RWPE2 (cell line): ENCODE measurements at places on chromosomes 1 and 21.

DNA sequence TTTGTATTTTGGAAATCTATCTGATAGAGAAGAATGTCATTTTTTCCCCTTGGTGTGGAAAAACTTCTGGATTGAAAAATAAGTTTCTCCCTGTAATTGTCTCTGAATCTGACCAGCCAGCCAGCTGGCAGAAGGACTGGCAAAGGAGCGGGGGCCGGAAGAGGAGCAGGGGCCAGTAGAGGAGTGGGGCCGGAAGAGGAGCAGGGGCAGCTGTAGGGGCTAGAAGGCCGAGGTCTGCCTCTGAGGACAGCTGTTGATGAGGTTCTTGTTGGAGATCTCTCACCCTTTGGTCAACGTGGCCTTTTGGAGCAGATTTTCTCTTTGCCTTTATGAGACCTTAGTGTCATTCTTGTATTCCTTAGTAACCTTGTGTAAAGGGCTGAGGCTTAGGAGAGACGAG is 121.8 kb downstream of the GALNT2 start:
- no peaks in the 10 kb centered on the region for H3K27me3 ChIP-seq
- peaks cover 15% of the 10 kb centered on the region for H3K4me1 ChIP-seq
- no peak overlapping the region for H3K27ac ChIP-seq
- H3K4me3 ChIP-seq: no peak overlapping the region
- H3K36me3 ChIP-seq: peaks cover 5% of the 10 kb centered on the region; the same call in 1 of the 2 replicates

DNA sequence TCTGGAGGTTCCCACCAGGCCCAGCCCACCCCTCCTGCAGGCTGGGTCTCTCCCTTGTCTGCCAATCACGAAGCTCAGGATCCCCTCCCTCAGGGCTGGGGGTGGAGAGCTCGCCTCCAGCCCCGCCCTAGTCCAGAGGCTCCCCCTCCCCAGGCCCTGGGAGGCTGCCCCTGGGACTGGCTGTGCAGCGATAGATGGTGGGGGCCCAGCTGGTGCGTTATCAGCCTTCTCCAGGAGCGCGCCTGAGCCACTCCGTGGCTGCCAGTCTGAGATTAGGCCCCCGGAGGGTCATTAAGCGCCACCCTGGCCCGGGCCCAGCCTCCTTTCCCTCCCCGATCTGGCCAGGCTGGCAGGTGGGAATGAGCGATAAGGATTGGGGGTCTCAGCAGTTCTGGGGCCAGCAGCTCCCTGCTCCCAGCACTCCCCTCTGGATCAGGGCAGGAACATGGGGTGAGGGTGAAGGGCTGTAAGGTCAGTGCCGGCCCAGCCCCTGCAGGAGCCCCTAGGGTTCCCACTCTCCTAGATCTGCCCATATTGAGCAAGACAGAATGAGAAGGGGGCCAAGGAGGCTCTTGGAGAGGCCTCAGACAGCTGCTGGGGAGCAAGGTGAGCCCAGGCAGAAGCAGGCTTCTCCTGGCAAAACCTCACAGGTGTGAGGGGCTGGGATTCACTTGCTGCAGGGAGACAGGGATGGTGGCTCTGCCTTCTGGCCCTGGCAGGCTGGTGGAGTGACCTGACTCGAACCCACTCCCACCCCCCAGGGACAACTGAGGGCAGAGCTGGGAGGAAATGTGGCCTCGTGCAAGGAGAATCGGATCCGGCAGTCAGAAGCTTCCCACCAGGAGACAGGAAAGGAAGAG is 8.5 kb downstream of the PDZK1IP1 start:
- H3K27ac ChIP-seq: no peak overlapping the region
- no peak overlapping the region for H3K4me3 ChIP-seq
- H3K36me3 ChIP-seq: no peaks in the 10 kb centered on the region
- DNase-seq: peak; percentile 31
- H3K27me3 ChIP-seq: no peaks in the 10 kb centered on the region

- H3K4me1 ChIP-seq: no peaks in the 10 kb centered on the region
- H3K4me3 ChIP-seq: no peak overlapping the region
- no peaks in the 10 kb centered on the region for H3K27me3 ChIP-seq
- H3K27ac ChIP-seq: no peak overlapping the region
Measured at GRCh38 chr1:79762461-79762860, 755.9 kb upstream of the ADGRL4 start.

- no peaks in the 10 kb centered on the region for H3K36me3 ChIP-seq
- no peak overlapping the region for H3K4me3 ChIP-seq
- no peaks in the 10 kb centered on the region for H3K27me3 ChIP-seq
- H3K4me1 ChIP-seq: no peaks in the 10 kb centered on the region
- DNase-seq: peak; percentile 25
Measured at GRCh38 chr1:47758341-47759250, 238.6 kb downstream of the TRABD2B start.

DNA sequence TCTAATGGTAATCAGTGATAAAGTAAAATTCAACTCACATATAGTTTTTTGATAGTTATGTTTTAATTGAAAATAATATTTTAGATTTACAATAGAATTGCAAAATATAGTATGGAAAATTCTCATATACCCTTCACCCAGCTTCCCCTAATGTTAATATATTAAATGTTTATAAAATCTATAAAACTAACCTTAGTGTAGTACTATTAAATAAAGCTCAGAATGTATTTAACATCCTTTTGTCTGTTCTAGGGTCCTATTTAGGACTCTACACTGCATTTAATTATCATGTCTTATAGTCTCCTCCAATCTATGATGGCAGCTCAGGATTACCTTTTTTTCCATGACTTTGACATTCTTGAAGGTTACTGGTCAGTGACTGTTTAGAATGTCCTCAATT is 389.2 kb downstream of the LMX1A start:
- no peak for DNase-seq
- H3K4me1 ChIP-seq: no peaks in the 10 kb centered on the region
- H3K36me3 ChIP-seq: no peaks in the 10 kb centered on the region

- H3K27me3 ChIP-seq: peaks cover 8% of the 10 kb centered on the region
- no peaks in the 10 kb centered on the region for H3K36me3 ChIP-seq
- no peak for DNase-seq
- no peak overlapping the region for H3K27ac ChIP-seq
- H3K4me1 ChIP-seq: no peaks in the 10 kb centered on the region
Measured at GRCh38 chr21:45351526-45352275, 53.3 kb upstream of the COL18A1 start.

DNA sequence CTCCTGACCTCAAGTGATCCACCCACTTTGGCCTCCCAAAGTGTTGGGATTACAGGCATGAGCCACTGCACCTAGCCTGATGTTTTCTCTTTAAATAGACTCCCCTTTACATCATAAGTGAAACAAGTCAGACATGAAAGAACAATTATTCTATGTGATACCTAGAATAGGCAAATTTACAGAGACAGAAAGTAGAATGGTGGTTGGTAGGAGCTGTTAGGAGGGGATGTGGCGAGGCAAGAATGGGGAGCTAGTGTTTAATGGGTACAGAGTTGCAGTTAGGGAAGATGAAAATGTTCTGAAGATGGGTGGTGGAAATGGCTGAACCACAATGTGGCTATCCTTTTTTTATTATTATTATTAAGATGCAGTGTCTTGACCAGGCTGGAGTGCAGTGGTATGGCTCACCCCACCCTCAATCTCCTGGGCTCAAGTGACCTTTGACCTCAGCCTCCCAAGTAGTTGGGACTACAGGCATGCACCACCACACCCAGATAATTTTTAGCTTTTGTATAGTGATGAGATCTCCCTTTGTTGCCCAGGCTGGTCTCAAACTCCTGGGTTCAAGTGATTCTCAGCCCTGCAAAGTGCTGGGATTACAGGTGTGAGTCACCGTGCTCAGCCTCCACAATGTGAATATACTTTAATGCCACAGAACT is 28.4 kb downstream of the ELF3 start:
- H3K4me3 ChIP-seq: no peak overlapping the region
- no peaks in the 10 kb centered on the region for H3K27me3 ChIP-seq
- H3K27ac ChIP-seq: no peak overlapping the region
- peaks cover 13% of the 10 kb centered on the region for H3K4me1 ChIP-seq
